Hepatic stellate cell (primary cell): ENCODE measurements at places on chromosomes 5 and 9.

DNA sequence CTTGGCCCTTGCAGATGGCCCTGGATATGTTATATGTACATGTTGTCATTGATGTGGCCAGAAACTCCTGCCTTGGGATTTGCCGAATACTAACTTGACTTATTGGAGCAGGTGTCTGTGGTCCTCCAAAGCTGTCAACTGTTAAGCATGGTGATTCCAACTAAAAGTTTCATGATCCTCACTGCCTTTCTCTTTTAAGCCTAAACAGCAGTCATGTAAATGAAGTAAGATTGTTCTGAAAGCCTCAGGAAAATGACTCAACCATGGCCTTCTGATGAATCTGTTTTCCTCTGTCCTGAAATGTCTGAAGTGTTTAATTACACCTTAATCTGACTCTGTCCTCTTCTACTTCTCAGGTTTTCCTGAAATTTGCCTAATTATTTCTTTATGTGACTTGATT lies 245.0 kb downstream of the FAM114A2 start:
- no peak for DNase-seq

- no peak for DNase-seq
Measured at GRCh38 chr5:133992429-133993155, 12.2 kb downstream of the VDAC1 start.

- peak; percentile 39 for DNase-seq
Measured at GRCh38 chr9:36738318-36738976, 165.8 kb downstream of the MELK start.

DNA sequence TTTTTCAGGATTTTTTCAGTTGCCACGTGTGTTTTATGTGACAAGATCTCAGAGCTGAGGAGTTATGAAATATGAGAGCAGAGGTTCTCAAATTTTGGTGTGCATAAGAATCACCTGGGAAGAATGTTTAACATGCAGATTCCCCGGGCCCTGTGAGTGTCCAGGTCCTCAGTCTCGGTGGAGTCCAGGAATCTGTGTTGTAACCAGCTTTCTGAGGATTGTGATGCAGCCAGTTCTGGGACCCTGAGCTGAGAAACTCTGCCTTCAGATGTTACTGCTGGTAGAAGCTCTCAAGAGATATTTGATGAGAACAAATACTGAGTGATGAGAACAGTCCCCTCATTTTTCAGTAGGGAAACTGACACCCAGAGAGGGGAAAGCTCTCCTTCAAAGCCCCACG lies 102.8 kb upstream of the SAP30L start:
- DNase-seq: no peak

DNA sequence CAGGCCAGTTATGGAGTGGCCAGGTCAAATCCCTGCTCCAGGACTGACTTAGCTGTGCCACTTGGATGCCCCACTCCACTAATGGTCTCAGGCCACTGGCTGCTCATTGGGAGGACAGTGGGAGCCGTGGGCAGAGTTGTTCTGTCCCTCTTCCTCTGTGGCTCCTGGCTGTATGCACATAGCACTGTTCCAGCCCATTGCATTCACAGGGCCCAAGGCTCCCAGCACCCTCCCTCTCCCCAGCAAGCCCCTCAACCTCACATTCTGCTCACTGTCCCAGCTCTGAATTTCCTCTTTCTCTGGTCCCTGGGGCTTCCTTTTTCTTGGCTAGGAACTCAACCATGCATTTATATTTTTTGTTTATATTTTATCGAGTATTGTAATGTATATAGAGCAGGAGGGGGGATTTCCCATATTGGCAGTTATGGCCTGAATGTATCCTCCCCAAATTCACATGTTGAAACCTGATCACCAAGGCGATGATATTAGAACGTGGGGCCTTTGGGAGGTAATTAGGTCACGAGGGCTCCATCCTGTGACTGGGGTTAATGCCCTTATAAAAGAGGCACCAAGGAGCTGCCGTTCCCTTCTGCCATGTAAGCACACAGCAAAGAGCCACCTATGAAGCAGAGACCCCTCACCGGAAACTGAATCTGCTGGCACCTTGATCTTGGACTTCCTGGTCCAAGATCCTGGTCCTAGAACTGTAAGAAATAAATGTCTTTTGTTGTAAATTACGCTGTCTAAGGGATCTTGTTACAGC lies 17.0 kb upstream of the MVB12B start:
- DNase-seq: no peak

DNA sequence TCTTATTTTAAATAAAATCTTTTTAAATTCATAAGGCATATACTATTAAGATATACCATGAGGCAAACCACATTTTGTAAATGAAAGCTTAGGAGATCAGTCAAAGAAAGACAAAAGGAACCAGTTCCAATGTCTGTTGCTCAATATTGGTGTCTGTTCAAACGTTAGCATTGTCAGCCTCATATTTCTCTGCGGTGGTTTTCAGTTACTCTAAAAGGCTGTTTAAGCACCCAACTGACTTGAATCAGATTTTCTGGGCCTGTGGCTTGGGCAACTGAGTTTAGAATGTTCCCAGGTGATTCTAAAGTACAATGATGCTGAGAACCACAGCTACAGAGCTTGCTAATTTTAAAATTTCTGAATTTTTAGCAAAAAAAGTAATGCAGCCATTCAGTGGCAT lies 166.3 kb upstream of the KIF2A start:
- DNase-seq: no peak

DNA sequence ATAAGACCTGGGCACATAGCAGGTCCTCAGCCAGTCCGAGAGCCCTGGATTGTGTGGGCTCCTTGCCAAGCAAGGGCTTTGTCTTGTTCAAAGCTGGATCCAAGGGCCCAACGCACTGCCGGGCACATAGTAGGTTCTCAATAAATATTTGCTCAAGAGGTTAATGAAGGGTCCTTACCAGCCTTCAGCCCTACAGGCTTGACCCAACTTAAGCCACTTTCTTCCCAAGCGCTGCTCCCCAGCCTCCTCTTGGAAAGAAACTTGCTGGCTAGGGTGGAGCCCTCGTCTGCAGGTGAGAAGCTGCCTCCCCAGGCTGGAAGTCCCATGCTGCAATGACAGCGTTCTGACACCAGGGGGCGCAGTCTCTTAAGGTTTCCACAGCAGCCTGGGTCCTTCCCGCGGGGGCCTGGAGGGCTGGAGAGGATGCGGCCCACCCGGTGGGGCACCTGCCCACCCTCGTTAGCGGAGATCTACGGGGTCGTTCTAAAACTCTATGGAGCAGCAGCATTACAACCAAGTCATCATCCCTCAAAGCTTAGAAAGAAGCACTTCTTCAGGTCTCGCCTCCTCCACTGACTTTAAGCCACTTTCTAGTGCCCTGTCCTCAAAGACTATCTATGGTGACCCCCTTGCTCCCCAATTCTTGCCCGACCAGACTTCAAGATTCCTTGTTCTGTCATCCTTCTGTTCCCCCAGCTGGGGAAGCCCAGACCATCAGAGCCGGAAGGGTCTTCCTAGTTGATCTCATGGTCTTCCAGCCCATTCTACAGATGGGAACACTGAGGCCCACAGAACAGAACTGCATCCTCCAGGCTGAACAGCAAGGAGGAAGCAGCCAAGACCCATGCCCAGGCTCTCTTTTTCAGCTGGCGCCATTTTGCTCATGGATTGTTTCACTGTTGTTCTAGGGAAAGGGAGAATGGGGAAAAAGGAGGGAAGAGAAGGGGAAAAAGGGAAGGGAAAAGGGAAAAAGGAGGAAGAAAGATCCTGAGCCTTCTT lies 115.4 kb downstream of the LHX2 start:
- DNase-seq: peak; percentile 69

- no peak for DNase-seq
Measured at GRCh38 chr9:14671377-14671776, 21.9 kb downstream of the ZDHHC21 start.

GRCh38 chr9:77418226-77418625 lies 229.9 kb downstream of the GNA14 start:
- no peak for DNase-seq

- no peak for DNase-seq
Measured at GRCh38 chr5:117191251-117191650, 616.6 kb upstream of the SEMA6A start.

- DNase-seq: peak; percentile 98
Measured at GRCh38 chr5:132490484-132491367, at the start of gene IRF1. Gene IRF1, minus strand, starts transcription at chr5:132490773. Its CDS starts 1,295 bp downstream, at chr5:132489478.

DNA sequence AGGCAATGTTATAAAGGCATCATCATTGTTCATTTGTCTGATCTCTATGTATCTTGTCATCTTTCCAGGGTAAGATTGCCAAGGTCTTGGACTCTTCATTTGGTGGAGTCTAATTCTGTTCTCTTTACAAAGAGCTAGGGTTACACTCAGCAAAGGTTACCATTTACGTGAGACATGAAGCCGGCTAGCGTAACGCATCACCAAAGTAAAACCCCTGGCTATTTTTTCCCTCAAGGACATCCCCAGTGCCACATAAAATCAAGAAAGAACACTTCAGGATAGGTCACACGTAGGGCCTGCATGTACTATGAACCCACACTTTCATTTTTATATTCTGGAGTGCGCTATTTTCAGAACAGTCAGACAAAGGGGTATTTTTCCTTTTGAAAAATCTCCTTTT lies 20.0 kb upstream of the MYOT start:
- no peak for DNase-seq

- DNase-seq: no peak
Measured at GRCh38 chr9:130874783-130875182, 21.8 kb downstream of the QRFP start.

DNA sequence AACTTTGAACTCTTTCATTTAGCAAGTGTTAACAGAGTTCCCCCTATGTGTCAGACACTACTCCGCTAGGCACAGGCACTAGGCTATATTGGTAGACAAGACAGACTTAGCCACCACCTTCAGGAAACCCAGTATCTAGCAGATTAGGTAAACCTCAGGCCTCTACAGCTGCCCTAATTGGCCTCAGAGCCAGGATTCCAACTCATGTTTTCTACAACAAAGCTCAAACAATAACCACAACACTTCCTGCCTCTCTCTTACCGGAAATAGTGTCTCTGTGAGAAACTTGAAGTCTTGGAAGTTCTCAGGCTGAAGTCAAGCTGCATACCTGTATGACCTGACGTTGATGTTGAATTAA lies 116.6 kb upstream of the SLC44A1 start:
- DNase-seq: no peak

GRCh38 chr5:132591145-132591544 lies 34.4 kb downstream of the RAD50 start:
- DNase-seq: peak; percentile 1

DNA sequence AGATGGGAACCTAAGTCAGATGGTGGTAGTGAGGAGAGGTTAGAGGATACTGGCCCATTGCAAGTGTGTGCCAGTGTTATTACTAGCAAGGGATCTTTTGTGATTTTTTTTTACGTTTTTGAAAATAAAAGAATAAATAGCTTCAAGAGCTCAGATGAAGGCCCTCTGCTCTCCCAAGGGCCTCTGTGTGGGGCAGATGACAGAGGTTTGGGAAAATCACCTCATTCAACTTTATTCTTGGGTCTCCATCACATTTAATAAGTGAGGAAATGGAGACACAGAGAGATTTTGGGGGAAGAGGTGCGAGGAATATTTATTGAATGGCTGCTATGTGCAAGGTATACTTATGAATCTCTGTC lies 10.1 kb upstream of the TRAF1 start:
- no peak for DNase-seq

- no peak for DNase-seq
Measured at GRCh38 chr5:149598966-149599365, 17.7 kb downstream of the ARHGEF37 start.
